ENCODE measurements at places on chromosomes 2 and 18. TPM values are rescaled to one million over a fixed set of nuclear protein-coding genes. Genes with fewer than 3 reads are reported as not detected.

RBM44 gene
- total RNA-seq, result 0.44 TPM

DNAJC5G gene
- total RNA-seq, result not detected

RETSAT gene
- 37.0 TPM for total RNA-seq

MROH2A gene
- total RNA-seq, result 0.31 TPM

NOSTRIN gene
- total RNA-seq, result not detected

PIGN gene
- 23.0 TPM for total RNA-seq

DSG4 gene
- total RNA-seq, result not detected

UPP2 gene
- not detected for total RNA-seq

NAT8 gene
- total RNA-seq, result not detected

RNF125 gene
- 5.2 TPM for total RNA-seq

CHPF gene
- 4.1 TPM for total RNA-seq

CAPN13 gene
- 0.44 TPM for total RNA-seq

CDH7 gene
- total RNA-seq, result 0.44 TPM

CFAP65 gene
- 0.59 TPM for total RNA-seq

SH3RF3 gene
- total RNA-seq, result 12.8 TPM

ALK gene
- 0.05 TPM for total RNA-seq

IL1F10 gene
- not detected for total RNA-seq

ERFE gene
- total RNA-seq, result 0.41 TPM

GPR35 gene
- 0.77 TPM for total RNA-seq

BCL2 gene
- 9.2 TPM for total RNA-seq

CD28 gene
- total RNA-seq, result not detected

SLC38A11 gene
- total RNA-seq, result not detected

INHA gene
- total RNA-seq, result not detected

RESP18 gene
- not detected for total RNA-seq

SLC9A2 gene
- 0.05 TPM for total RNA-seq

IL36A gene
- not detected for total RNA-seq

ADGRF3 gene
- 4.9 TPM for total RNA-seq

AGXT gene
- not detected for total RNA-seq

MYOM1 gene
- 0.49 TPM for total RNA-seq

All from endothelial cell (in vitro differentiated cells).